Motor neuron (in vitro differentiated cells): ENCODE measurements at places on chromosomes 1 and 21. TPM values are rescaled to one million over a fixed set of nuclear protein-coding genes. Genes with fewer than 3 reads are reported as not detected.
A peak's percentile ranks its signal among the peaks of the same experiment; 100 is the strongest.

GRCh38 chr1:100622037-100622436 is 84.1 kb downstream of the GPR88 start:
- ATAC-seq, result peak; percentile 94

DNA sequence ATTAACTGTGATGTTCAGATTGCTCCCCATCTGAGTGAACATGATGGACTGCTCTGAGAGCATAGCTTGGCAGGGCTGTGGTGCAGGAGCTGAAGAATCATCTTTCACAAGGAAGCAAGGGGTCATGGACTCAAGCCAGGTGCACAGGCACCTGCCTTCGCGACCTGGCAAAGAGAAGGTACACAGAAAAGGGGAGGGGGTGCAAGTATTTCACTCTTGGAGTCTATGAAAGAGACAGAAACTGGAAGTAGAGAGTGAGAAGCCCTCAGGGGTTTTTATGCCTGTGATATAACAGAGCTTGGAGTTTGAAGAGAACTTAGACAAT is 232.6 kb upstream of the PLXNA2 start:
- ATAC-seq, result no peak

Gene MROH9
- total RNA-seq, result not detected in 2 replicates

GRCh38 chr1:7504438-7504720 is 266.7 kb upstream of the VAMP3 start:
- no peak for ATAC-seq

- peak; percentile 7 for ATAC-seq
Measured at GRCh38 chr1:115139381-115139780, 50.1 kb upstream of the TSPAN2 start.

GRCh38 chr1:204177133-204177532 is 11.0 kb upstream of the REN start:
- peak; percentile 32 for ATAC-seq

Gene GPATCH3
- 10.5 and 11.1 TPM in 2 replicates for total RNA-seq

DNA sequence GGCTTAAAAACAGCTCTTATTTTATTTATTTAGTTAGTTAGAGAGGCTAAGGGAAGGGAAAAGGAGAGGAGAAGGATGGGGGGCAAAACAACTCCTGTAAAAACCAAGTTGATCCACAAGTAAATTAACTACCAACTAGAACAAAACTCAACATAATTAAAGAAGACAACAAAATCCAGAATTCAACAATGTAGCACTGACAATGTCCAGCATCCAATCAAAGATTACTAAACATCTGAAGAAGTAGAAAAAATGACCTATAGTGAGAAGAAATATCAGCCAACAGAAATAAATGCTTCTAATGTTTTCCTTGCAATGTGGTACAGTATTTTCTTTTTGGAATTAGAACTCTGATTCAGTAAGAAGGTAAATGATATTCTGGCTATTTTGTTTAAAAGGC is 160.1 kb downstream of the CDC7 start:
- ATAC-seq, result no peak

Gene IPO13
- 25.2 and 26.5 TPM in 2 replicates for total RNA-seq

DNA sequence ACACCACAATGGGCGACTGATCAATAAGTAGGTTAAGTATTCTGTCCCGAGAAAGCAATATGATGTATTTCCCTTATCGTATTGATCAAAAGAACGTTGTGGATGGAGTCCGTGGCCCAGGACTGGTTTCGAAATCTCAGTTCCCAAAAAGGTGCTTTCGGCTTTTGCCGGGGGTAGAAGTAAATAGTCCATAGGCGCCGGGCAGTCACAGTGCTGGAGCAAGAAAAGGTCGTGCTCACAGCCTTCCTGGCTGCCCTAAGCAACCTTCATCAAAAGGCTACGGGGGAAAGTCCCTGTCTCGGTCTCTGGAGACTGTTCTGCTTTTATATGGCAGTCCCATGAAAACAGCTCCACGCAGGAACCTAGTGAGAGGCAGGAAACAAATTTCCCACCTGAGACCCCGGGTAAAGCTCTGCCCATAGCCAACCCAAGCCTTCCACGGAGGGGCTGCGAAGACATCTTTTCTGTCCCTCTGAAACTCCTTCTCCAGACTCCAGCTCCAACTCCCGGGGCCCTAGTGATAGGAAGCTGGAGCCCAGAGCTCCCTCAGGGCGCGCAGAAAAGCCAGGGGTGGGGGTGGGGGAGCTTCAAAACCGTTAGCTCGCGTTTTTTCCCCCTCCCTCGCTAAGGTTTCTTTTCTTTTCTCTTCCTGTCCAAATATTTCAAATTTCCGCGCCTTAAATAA is 7.0 kb downstream of the CDKN2C start:
- ATAC-seq, result peak; percentile 25

Gene IFNLR1
- total RNA-seq, result 1.4 and 2.1 TPM in 2 replicates

GRCh38 chr1:108071601-108072000 is 106.6 kb upstream of the VAV3 start:
- no peak for ATAC-seq

Gene GPX7
- total RNA-seq, result 17.3 and 18.4 TPM in 2 replicates

Gene KRTAP13-2
- total RNA-seq, result not detected in 2 replicates

Gene MPL
- 0.05 and 0.13 TPM in 2 replicates for total RNA-seq

GRCh38 chr21:34949030-34949429 is 100.1 kb downstream of the RUNX1 start:
- no peak for ATAC-seq

Gene IFFO2
- total RNA-seq, result 6.9 and 7.3 TPM in 2 replicates

GRCh38 chr1:156069490-156070455 is 8.8 kb downstream of the RAB25 start:
- no peak for ATAC-seq

GRCh38 chr1:246146804-246147523 is 360.1 kb downstream of the SMYD3 start:
- ATAC-seq, result no peak

Gene SLC35F3
- total RNA-seq, result 0.54 and 0.69 TPM in 2 replicates

Gene SESN2
- total RNA-seq, result 39.4 and 41.7 TPM in 2 replicates

GRCh38 chr1:26541816-26542711 is 12.5 kb downstream of the RPS6KA1 start:
- ATAC-seq, result peak; percentile 79

- ATAC-seq, result peak; percentile 44
Measured at GRCh38 chr1:11802973-11803885, 2.5 kb downstream of the MTHFR start.

DNA sequence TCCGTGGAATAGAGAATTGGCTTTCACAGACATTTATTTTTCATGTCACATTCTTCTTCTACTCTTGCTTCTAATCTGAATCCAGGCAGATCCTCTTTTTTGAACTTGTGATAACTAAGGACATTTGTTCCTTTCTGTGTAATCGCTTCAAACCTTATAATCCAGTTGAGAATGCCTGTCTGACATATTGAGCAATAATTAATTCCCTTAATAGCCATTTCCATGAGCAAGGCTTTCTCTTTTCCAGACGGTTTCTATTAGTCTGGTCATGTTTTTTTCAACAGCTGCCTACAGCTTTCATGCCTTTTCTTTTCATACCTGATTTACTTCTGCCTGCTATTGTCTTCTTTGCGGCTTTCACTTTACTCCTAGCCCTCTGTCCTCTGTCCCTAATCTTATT is 163.4 kb downstream of the CYYR1 start:
- ATAC-seq, result peak; percentile 51

DNA sequence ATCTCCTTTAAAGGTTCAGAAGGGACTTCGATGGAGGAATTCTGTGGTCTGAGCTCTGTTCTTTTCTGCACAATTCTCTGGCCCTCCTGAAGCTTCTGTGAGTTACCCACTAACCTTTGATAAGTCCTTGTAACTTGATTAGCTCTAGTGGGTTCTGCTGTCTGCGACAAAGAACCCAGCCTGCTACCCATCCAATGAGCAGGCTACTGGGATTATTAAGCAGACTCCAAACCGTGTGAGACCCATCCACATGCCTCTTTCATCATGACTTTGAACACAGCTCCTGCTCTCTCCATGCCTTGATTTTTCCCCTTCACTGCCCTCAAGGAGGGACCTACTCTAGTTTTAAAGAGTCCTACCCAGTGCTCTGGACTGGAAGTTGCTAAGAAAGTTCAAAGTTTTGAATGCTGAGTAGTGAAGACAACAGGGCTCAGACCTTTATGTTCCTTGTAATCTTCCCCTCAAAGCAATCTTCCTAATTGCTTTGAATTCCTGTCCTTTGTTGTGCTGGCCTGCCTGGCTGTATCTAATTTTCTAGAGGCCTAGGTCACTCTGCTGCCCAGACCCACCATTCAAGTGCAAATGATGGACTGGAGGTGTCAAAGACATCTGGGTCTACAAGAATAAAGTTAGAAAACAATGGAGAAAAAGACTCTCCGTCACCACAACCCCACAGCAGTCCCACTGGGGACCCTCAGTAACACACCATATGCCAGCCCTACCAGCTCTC is 146.9 kb downstream of the RHOU start:
- no peak for ATAC-seq

Gene C1QC
- total RNA-seq, result 1.8 TPM in 1 of 2 replicates, not detected in the other

DNA sequence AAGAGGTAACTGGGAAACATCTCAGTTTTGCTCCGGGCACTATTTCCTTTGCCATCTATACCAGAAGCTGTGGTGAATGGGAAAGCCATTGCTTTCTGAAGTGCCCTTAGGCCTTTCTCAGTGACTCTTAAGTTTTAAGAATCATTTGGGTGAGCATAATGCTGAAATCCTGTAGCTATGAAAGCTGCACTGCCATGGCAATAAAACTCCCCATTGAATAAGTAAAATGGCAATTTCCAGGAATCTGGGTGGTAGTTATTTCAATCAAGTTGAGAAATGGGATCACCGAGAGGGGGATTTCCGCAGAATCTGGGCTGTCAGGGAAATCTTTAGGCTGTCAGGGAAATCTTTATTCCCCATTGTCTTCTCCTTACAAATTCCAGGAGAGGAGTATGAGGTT is 26.8 kb upstream of the MACF1 start:
- no peak for ATAC-seq

Gene EPHX1
- 56.2 and 66.6 TPM in 2 replicates for total RNA-seq

Gene HEYL
- 0.50 and 1.1 TPM in 2 replicates for total RNA-seq

- no peak for ATAC-seq
Measured at GRCh38 chr1:15507278-15507677, 16.7 kb downstream of the CASP9 start.

- no peak for ATAC-seq
Measured at GRCh38 chr21:35035581-35035980, 13.5 kb downstream of the RUNX1 start.
